ENCODE measurements at places on chromosomes 1 and 21. TPM values are rescaled to one million over a fixed set of nuclear protein-coding genes. Genes with fewer than 3 reads are reported as not detected.
A peak's percentile ranks its signal among the peaks of the same experiment; 100 is the strongest.

DNA sequence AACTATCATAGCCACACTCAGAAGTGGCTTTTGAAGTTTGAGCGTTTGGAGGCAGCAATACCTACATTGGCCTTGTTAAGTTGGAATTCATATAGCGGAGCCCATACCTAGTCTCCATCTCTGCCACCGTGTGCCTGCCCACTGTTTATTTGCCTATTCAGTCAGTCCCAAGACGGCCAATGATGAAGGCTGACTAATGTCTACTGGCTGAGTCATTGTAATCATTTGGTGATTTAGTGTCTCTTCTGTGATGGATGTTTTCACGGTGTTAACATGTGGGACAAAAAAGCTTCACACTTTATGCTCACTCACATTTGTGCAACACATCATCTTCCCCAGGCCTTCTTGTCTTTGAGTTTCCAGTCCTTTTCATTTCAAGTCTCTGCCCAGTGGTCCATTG, 92.6 kb upstream of the PBX1 start:
- DNase-seq, result no peak

DNA sequence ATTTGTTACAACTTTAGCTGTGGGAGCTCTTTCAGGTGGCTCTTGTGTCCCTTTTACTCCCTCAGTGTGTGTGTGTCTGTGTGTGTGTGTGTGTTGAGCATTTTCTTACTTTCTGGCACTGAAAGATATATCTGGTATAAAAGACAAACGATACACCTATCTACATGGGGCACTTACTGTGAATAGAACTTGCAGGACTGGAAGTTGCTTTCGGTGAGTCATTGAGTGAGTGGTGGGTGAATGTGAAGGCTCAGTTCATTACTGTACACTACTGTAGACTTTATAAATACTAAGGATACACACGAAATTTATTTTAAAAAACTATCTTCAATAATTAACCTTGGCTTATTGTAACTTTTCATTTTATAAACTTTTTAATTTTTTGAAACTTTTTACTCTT, 38.7 kb downstream of the BTBD8 start:
- no peak for DNase-seq

- no peak for DNase-seq
Observed at GRCh38 chr1:72284084-72284347, 1.7 kb upstream of the NEGR1 start.

GRCh38 chr1:48208251-48208650, 14.3 kb upstream of the SLC5A9 start:
- DNase-seq, result no peak

DNA sequence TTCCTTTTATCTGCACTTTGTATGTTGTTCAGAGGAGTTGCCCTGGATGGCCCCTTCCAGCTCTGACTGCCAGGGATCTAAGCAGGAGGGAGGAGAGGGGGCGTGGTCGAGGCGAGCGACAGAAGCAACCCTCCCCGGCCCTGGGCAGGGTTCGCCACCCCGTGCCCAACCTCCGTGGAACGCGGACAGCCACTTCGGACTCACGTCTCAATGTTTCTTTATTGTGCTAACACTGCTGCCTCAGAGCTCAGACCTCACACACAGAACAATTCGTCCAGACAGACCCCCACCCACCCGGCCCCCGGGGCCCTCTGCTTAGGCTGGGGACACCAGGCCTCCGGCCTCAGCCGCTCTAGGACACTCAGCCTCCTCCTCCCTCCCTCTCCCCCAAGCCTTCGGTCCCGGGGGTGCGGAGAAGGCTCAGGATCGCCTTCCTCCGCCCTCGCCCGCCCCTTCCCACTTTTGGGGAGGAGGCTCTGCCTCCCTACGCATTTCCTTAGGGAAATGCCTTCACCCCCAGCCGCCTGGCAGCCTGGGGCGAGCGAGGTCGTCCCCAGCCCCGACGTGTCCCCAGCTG, 8.3 kb downstream of the VSIG8 start:
- DNase-seq, result no peak

- peak; percentile 17 for DNase-seq
Observed at GRCh38 chr1:194570476-194570875, 1384.1 kb upstream of the B3GALT2 start.

DNA sequence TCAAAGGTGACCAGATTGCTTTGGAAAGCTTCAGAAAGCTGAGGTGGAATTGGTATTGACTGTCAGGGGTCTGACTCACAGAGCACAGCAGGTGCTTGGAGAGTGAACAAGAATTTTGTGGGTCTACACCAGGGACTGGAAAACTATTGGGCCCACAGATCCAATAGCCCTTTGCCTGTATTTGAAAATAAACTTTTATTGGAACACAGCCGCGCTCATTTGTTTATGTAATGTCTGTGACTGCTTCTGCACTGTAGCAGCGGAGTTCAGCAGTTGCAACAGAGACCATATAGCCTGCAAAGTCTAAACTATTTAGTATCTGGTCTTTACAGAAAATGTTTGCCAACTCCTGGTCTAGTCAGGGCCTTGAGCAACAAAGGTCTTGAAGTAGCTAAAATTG, 315.6 kb downstream of the NFIA start:
- peak; percentile 65 for DNase-seq

DNA sequence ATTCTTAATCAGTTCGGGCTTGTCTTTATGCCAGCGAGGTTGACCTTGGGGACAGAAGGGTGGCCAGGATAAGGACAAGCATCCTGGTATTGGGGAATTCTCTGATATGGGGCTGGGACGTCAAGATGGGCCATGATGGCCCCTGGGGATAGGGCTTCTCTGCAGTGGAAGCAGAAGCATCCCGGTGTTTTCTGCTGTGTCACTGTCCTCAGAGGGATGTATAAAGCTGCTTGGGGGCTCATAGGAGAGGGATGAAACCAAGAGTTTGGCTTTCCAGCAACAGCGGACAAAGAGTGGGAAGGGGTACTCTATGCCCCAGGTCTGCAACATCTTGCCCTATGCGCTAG, 1.4 kb upstream of the ATP1B1 start:
- DNase-seq, result no peak

DNA sequence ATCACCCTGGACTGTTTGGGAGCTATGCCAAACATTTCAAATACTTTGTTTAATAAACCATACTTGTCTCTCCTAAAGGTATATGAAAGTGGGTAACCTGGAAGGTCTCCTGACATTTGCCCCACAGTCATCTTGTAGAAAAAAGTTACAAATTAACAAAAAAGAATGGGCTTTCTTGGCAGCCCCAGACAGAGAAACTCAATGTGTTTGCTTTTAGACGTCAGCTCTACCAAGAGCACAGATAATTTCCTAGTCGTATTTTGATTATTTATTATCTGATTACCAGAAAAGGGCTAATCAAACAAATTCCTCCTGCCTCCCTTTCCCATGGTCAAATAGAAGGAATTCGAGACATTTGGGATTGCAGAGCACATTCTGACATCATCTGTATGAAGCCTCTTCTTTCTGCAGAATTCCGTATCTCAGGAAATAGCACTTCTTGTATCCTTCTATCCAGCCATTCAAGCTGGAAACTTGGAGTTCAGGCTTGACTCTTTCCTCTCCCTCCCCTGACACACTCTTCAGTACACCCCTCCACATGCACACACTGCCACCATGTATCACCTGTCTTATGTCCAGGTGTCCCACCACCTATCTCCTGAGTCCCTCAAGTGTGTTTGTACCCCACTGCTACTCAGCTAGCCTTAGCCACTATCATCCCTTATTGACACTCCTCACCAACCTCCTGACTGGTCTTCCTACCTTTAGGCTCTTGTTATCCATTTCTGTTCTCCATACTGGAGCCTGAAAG, 42.8 kb upstream of the LEPR start:
- DNase-seq, result no peak

DNA sequence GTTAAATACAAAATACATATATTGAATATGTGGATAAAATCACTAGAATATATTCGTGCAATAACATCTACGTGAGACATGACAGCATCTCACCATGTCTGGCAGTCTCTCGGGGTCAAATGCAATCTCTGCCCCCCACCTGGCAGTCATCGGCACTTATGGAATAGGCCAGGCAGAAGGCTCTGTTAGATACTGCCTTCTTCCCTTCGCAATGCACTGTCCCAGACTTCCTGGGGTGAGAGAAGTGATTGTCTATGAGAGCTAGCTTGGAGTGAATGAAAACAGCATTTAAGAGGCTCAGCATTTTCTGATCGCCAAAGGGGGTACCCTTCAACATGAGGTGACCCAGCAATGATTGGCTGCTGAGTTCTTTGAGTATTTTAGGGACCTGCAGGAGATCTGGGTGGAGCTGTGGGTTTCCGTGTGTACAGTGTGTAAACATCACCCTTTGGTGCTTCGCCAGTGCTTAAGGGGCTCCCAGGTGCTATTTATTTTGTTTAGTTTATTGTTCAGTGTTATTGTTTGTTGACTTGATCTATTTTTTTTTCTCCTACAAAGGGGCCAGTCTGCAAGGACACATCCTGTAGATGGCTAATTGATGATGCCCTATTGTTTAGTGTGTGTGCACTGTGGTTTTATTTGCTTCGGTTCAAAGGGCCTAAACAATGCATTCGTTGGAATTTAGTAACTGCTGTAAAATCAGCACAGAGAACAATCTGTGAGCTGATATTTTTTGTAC, 10.2 kb downstream of the ERG start:
- DNase-seq, result no peak

GRCh38 chr1:30816211-30817076, 58.9 kb upstream of the LAPTM5 start:
- peak; percentile 25 for DNase-seq

GRCh38 chr1:151196292-151196800, 2.0 kb upstream of the PIP5K1A start:
- DNase-seq, result peak; percentile 77

DNA sequence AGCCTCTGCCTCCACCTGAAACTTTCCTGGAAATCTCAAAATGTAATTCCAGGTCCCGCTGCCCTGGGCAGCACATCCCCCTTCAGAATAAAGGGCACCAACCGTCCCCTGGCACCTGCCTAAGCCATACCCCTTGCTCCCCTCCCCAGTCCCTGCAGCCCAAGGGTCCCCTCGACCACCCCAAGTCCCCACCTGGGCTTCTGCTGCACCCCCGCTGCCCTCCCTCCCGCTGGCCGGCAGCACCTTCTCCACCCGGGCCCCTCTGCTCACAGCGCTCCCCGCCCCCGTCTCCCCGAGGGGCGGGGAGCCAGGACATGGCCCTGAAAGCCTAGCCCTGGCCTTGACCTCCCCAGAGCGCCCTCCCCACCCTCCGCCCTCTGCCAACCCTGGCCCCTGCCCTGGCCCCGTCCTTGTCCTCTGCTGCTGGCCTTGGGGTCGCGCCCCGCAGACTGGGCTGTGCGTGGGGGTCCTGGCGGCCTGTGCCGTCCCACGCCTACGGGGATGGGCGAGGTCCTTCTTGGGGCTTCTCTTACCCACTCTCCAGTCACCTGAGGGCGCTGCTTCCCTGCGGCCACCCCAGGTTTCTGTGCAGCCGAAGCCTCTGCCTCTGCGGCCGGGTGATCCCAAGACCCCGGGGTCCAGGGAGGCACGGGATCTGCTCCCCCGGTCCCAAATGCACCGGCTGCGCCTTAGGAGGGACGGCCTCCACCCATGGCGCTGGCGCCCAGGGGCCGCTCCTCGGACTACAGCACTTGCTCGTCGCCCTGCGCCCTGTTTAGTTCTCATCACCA, 41.7 kb downstream of the WDR4 start:
- no peak for DNase-seq

- DNase-seq, result no peak
Observed at GRCh38 chr1:186026946-186027345, 292.8 kb downstream of the HMCN1 start.

The NTMT2 gene
- polyA plus RNA-seq, result 0.59 TPM

The TRIM58 gene
- polyA plus RNA-seq, result 3.1 TPM
